ENCODE measurements at places on chromosomes 7 and 10.

GRCh38 chr7:5218564-5219360, 28.7 kb downstream of the WIPI2 start:
- DNase-seq = no peak

DNA sequence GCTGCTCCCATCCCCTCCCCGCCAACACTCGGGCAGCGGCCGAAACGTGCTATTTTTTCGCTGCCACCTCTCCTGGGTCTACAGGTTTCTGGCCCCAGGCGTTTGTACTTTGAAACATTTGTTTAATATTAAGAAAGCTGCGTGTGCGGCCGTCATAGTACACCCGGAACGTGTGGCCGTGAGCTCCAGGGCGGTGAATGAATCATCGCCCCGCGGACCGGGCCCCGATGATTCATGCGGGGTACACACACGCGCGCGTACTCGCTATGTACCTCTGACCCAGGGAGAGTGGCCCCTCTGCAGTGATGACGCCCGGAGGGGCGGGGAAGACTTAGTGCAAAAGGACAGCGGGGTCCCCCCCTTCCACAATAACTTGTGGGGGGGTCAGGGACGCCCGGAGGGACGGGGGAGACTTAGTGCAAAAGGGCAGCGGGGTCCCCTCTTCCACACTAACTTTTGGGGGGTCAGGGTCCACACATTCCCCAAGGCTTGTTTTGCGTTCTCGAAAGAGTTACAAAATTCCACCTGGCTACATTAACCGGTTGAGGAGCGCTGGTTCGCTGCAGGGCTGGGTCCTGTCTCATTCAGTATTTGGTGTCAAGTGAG, 56.5 kb upstream of the PCGF5 start:
- DNase-seq = peak; percentile 53

- no peak for DNase-seq
These were observed 127.0 kb downstream of the INSYN2A start for GRCh38 chr10:127069436-127069835.

GRCh38 chr7:18685971-18686370, 190.4 kb downstream of the HDAC9 start:
- DNase-seq = no peak

GRCh38 chr10:73581918-73582317, 9.2 kb downstream of the USP54 start:
- DNase-seq = no peak

DNA sequence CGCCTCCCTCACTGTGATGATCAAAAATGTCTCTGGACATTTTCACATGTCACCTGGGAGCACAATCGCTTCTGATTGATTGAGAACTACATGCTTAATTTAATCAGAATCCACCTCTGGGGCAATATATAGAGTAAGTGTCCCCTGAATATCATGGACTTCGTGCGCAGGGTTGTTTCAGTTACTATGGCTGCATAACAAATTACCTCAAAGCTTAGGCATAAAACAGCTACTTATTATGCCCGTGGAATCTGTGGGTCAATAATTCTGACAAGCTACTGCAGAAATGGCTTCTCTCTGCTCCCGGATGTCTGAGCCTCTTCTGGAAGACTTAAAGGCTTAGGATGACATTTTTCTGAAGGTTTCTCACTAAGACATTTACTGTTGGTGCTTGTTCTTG, 334.4 kb downstream of the GPR158 start:
- no peak for DNase-seq

DNA sequence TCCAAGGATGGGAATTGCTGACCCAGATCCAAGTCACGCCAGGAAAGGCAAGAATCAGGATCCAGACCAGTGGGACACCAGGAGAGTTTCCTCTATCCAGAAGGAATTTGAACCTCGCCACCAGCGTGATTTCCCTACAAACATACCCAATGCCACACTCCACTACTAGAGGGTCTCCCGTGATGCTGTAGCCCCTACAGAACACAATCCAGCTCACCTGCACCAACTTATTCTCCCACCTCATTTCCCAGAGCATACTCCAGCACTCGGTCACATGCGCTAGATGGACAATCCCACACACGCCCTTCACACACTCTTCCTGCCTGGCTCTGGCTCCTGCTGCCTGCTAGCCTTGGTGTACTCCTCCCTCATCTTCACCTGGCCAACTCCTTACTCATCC, 142.1 kb upstream of the PDE1C start:
- DNase-seq = no peak

DNA sequence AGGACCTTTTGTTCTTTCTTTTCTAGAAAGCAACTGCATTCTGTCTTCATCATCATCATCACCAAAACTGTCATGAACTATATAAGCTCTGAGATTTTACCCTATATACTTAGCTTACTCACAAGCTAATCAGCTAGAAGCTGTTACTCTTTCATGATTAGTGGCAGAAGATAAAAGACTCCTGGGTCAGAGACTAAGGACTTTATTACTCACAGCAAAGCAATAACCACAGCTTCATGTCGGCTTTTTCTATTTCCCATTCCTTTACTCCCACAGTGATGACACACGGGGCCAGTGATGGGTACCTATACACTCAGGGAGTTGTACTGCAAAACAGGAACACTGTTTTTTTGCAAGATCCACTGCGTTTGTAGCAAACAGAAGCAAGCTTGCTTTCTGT, 8.4 kb upstream of the C10orf88 start:
- DNase-seq = no peak

All from stimulated activated CD4-positive, alpha-beta T cell treated with anti-CD3 and anti-CD28 coated beads, Interleukin-4, amount 100 ng/mL, for 48 hours (primary cell).